Activated T-helper 1 cell treated with anti-CD3 and anti-CD28 coated beads, Interleukin-12 subunit alpha, Interleukin-12 subunit beta, Interleukin-2, Interleukin-4 antibody, amounts not matched to agents 30 ng/mL and 10 ng/mL and 1 ng/mL, durations not matched to agents 14 hours and 24 hours and 36 hours (primary cell): ENCODE measurements at places on chromosomes 5 and 9. TPM values are rescaled to one million over a fixed set of nuclear protein-coding genes. Genes with fewer than 3 reads are reported as not detected.

Gene BARX1
- total RNA-seq = 0.15 and 0.21 TPM in 2 replicates

Gene UAP1L1
- total RNA-seq = 13.9 and 14.9 TPM in 2 replicates

Gene NR4A3
- 68.6 and 69.5 TPM in 2 replicates for total RNA-seq

GRCh38 chr5:60578315-60578714 is 121.7 kb downstream of the DEPDC1B start:
- no peaks in the 10 kb centered on the region for H3K36me3 ChIP-seq
- no peak for DNase-seq
- no peak overlapping the region for H3K27ac ChIP-seq
- H3K4me3 ChIP-seq = no peak overlapping the region
- H3K4me1 ChIP-seq = no peaks in the 10 kb centered on the region
- no peaks in the 10 kb centered on the region for H3K27me3 ChIP-seq

GRCh38 chr5:74063821-74064220 is 437.8 kb downstream of the ARHGEF28 start:
- H3K27me3 ChIP-seq = peaks cover 3% of the 10 kb centered on the region
- no peaks in the 10 kb centered on the region for H3K36me3 ChIP-seq
- no peak overlapping the region for H3K27ac ChIP-seq
- DNase-seq = no peak
- no peak overlapping the region for H3K4me3 ChIP-seq

DNA sequence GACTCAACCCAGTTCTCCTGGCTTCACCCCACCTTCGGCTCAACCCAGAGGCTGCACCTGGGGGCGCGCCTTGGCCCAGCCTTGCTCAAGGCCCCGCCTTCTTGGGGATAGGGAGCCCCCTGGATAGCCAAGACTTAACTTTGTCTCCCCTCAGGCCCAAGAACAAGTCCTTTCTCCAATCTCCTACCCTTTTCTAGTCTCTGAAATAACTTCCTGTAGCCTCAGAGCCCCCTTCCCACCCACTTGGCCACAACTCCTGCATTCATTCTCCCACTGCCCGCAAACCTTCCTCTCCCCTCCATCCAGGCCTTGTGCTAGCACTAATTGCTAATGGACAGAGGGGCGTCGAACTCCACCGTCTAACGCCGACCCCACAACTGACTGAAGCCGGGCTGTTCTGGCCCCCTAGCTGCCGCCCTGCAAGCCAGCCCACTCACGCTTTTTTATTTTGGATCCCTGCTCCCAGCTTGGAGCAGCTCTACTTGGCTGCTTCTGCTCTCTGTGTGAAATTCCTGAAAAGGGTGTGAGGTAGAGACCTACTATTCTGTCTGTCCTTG is 579 bp upstream of the ASTN2 start:
- no peaks in the 10 kb centered on the region for H3K4me1 ChIP-seq
- H3K27ac ChIP-seq = no peak overlapping the region
- no peaks in the 10 kb centered on the region for H3K36me3 ChIP-seq
- H3K27me3 ChIP-seq = peaks cover 28% of the 10 kb centered on the region

DNA sequence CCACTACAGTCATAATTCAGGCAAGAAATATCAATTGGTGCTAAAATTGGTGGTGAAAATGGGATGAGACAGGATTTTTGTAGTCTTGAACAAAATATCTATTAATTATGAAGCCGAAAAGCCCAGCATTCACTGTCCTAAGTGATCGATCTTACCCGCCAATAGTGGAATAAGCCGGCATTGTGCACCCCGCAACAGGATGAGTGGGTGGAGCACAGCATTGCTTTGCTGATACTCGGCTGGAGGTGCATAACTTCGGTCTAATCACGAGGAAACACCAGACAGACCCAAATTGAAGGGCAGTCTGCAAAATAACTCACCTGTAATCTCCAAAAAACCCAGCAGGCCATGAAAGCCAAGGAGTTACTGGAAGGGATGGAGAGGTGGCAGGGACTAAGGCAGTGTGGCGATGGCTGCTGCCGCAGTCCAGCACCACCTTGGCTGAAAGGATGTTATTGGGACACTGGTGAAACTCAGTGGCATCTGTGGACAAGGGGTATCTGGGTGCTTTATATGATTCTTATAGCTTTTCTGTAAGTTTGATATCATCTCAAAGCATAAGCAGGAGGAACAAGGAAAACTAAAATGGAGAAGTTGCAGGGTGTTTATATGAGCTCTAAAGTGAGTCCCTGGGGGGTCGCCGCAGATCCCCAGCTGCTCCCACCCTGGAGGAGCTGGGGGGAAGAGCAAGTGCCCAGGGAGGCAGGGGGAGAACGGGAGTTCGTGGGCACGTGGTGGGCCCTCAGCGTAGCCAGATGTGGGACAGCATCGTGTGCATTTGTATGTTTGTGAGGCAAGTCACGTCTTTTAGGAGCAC is 45.2 kb downstream of the AHRR start:
- H3K4me3 ChIP-seq = no peak overlapping the region
- no peak for DNase-seq
- H3K4me1 ChIP-seq = peaks cover 24% of the 10 kb centered on the region
- H3K27ac ChIP-seq = peak overlapping the region; percentile 38
- peaks cover 23% of the 10 kb centered on the region for H3K36me3 ChIP-seq
- peaks cover 3% of the 10 kb centered on the region for H3K27me3 ChIP-seq

Gene FRMD3
- total RNA-seq = 0.34 and 0.37 TPM in 2 replicates

- H3K27ac ChIP-seq = no peak overlapping the region
- H3K36me3 ChIP-seq = no peaks in the 10 kb centered on the region
Measured at GRCh38 chr5:57566914-57567313, 84.3 kb upstream of the ACTBL2 start.

DNA sequence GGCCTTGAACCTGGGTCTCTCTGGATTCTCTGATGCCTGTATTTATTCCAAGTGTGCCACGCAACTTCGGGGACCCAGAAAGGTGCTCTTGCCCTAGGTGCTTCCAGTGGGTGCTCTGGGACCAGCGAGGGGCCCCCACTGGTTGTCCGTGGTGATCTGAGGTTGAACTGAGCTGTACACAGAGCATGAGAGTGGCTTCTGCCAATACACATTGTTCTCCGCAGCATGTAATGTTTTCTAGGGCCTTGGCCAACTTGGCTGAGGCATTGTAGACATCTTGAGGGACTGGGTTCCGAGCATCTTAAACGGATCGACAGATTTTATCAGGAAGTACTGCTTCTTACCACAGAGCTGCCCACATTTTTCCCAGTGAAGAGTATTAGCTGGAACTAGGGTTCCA is 117.9 kb downstream of the MTX3 start:
- peaks cover 3% of the 10 kb centered on the region for H3K27me3 ChIP-seq
- no peak overlapping the region for H3K4me3 ChIP-seq
- H3K4me1 ChIP-seq = no peaks in the 10 kb centered on the region
- H3K36me3 ChIP-seq = no peaks in the 10 kb centered on the region
- no peak overlapping the region for H3K27ac ChIP-seq

GRCh38 chr5:91224456-91224855 is 158.7 kb downstream of the ARRDC3 start:
- no peak for DNase-seq
- no peak overlapping the region for H3K4me3 ChIP-seq
- peaks cover under 1% of the 10 kb centered on the region for H3K36me3 ChIP-seq

DNA sequence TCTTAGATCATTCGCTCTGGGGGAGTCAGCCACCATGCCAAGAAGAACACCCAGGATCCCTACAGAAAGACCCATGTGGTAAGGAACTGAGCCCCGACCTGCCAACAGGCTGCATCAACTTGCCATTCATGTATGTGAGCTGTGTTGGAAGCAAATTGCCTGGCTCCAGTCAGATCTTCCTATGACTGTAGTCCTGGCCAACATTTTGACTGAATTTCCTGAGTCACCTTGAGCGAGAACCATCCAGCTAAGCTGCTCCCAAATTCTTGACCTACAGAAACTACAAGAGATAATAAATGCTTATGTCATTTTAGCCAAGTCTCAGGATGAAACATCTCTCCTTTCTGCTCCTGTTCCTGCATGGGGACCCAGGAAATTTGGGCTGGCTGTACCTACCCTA is 40.0 kb upstream of the SLC44A1 start:
- no peaks in the 10 kb centered on the region for H3K4me1 ChIP-seq
- H3K27me3 ChIP-seq = peaks cover 2% of the 10 kb centered on the region
- H3K27ac ChIP-seq = no peak overlapping the region
- H3K36me3 ChIP-seq = no peaks in the 10 kb centered on the region

Gene GCNT1
- total RNA-seq = 11.6 and 13.1 TPM in 2 replicates

DNA sequence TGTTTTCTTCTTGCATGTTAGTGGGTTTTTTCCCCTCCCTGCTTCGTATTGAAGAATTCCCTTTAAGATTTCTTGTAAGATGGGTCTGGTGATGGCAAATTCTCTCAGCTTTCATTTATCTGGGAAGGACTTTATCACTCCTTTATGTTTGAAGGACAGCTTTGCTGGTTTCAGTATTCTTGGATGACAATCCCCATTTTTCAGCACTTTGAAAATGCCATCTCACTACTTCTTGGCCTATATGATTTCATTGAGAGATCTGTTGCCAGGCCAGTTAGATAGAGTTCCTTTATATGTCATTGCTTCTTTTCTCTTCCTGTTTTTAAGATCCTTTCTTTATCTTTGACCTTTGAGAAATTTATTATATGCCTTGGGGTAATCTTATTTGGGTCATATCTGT is 106.3 kb downstream of the KDM4C start:
- no peak for DNase-seq
- no peak overlapping the region for H3K4me3 ChIP-seq
- H3K4me1 ChIP-seq = peaks cover 5% of the 10 kb centered on the region
- no peak overlapping the region for H3K27ac ChIP-seq
- H3K36me3 ChIP-seq = peaks cover 24% of the 10 kb centered on the region

DNA sequence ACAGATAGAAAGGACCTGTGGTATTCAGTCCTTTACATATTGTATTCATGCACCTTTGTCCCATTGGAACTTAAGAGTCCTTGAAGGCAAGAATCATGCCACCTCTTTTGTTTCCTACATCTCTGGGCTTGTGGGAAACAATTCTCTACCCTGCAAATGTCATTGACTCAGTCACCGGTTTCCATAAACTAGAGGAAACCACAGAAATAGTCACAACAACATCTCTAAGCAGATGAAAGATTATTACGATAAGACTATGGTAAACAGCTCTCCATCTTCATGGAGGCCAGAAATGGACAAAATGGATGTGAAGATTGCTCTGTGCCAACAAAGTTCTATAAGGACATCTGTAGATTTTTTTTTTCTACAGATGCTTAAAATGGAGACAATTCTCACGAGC is 165.5 kb downstream of the PIK3R1 start:
- H3K4me1 ChIP-seq = peaks cover 80% of the 10 kb centered on the region
- peak overlapping the region; percentile 53 for H3K27ac ChIP-seq
- peak; percentile 9 for DNase-seq
- H3K4me3 ChIP-seq = no peak overlapping the region
- H3K36me3 ChIP-seq = peaks cover 7% of the 10 kb centered on the region

DNA sequence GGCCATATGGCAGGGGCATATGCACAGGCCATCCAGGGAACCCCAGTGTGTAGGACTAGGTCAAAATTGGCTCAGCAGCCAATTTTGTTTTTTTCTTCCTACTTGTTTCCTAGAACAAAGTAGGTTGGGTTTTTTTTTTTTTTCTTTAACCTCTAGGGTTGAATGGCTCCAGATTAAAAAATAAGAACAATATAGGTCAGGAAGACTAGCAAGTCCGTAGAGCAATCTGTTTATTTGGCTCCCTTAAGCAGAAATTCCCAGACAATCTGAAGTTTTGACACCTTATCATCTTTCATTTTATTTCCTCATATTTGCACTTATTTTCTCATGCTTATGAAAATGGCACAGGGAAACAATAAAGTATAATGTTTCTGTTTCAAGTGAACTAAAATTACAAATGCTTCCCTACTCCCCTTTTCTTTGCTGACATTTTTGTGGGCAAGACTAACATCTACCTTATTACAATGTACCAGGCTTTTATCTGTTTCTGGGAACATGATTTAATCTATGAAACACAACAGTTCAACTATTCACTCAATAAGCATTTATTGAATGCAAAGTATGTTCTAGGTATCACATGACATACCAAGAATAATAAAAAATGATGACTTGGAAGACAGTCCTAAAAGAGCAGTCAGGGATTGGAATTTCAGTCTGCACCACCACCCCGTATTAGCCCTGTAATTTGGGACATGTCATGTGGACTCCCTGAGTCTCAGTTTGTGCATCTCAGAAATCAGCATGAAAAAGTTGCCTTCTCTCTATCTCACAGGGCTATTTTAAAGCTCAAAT is 30.5 kb downstream of the TLR4 start:
- no peak overlapping the region for H3K27ac ChIP-seq
- H3K27me3 ChIP-seq = peaks cover 12% of the 10 kb centered on the region
- DNase-seq = no peak
- no peaks in the 10 kb centered on the region for H3K4me1 ChIP-seq

- no peaks in the 10 kb centered on the region for H3K36me3 ChIP-seq
- H3K4me3 ChIP-seq = no peak overlapping the region
- no peak for DNase-seq
- H3K4me1 ChIP-seq = no peaks in the 10 kb centered on the region
- no peak overlapping the region for H3K27ac ChIP-seq
Measured at GRCh38 chr5:135990528-135991255, 35.9 kb upstream of the LECT2 start.

Gene TMED9
- 174 and 175 TPM in 2 replicates for total RNA-seq

DNA sequence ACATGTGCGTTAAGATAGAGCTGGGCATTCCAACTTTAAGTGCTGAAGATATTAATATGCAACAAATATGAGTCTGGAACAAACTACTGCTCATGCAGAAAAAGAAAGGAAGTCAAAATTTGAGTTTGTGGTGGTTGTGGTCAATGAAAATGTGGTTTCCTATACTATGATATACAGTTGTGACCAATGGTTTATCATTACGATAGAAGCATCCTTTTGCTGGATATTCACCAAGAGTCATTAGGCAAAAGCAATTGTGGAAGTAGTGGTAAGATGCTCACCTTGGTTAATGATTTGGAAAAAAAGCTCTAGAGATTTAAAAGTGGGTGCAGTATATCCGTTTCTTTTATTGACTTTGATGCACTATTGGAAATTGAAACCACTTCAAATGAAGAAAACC is 1007.0 kb downstream of the NR2F1-AS1 start:
- H3K4me3 ChIP-seq = no peak overlapping the region
- no peak for DNase-seq
- H3K4me1 ChIP-seq = no peaks in the 10 kb centered on the region
- H3K27ac ChIP-seq = no peak overlapping the region
- no peaks in the 10 kb centered on the region for H3K27me3 ChIP-seq
- no peaks in the 10 kb centered on the region for H3K36me3 ChIP-seq

Gene SGTB
- 11.3 and 12.2 TPM in 2 replicates for total RNA-seq

GRCh38 chr5:160359816-160360215 is 10.6 kb downstream of the C1QTNF2 start:
- H3K4me1 ChIP-seq = no peaks in the 10 kb centered on the region
- H3K36me3 ChIP-seq = no peaks in the 10 kb centered on the region
- no peak overlapping the region for H3K4me3 ChIP-seq
- no peak for DNase-seq

- peaks cover 4% of the 10 kb centered on the region for H3K36me3 ChIP-seq
- no peak overlapping the region for H3K4me3 ChIP-seq
- H3K27me3 ChIP-seq = no peaks in the 10 kb centered on the region
- no peak overlapping the region for H3K27ac ChIP-seq
- DNase-seq = no peak
Measured at GRCh38 chr5:52767217-52767743, 20.4 kb upstream of the ITGA1 start.

GRCh38 chr5:80251636-80252035 is 4.2 kb downstream of the SERINC5 start:
- no peak for DNase-seq
- H3K4me3 ChIP-seq = no peak overlapping the region
- H3K4me1 ChIP-seq = peaks cover 69% of the 10 kb centered on the region
- H3K36me3 ChIP-seq = peaks cover 19% of the 10 kb centered on the region
- no peaks in the 10 kb centered on the region for H3K27me3 ChIP-seq

Gene HAPLN1
- total RNA-seq = not detected in 2 replicates

Gene PROB1
- 9.1 and 9.3 TPM in 2 replicates for total RNA-seq

GRCh38 chr5:53327811-53328334 is 152.6 kb upstream of the FST start:
- no peaks in the 10 kb centered on the region for H3K27me3 ChIP-seq
- H3K27ac ChIP-seq = no peak overlapping the region
- no peak for DNase-seq
- H3K4me3 ChIP-seq = no peak overlapping the region
